ENCODE measurements at places on chromosomes 12 and 14. TPM values are rescaled to one million over a fixed set of nuclear protein-coding genes. Genes with fewer than 3 reads are reported as not detected.

The ADGRD1 gene
- 5.5 TPM for total RNA-seq

DNA sequence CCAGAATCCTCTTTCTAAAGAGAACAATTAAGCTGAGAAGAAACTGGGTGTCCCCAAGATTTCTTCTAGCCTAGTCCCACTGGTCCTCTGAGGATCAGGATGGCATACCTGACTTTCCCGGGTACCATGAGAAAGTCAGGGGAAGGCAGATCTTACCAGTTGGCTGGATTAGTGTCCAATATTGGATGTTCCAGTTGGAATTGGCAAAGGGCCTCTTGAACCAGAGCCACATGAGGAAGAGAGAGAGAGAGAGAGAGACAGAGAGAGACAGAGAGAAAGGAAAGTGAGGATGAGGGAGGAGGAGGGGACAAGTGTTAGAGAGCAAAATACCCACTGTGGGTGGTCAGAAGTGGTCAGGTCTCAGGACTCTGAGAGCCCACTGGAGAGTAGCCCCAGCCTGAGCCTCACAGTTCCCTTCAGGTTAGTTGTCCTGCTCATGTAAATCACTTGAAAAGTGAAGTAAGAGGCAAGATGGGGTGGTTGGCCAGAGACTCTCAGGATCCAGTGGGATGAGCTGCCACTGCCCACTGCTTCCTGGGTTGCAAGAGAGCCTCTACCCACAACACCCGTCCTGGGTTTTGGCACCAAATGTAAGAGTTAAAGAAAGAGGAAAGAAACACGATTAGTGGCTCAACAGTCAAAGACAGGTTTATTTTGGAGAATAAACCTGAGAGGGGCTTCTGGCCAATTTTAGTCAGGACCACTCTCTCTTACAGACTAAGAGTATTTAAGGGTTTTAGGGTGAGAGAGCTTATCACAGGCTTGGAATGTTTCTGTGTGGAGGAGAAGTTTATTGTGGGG lies 28.4 kb upstream of the A2M start:
- H3K4me1 ChIP-seq, result no peaks in the 10 kb centered on the region
- H3K27ac ChIP-seq, result no peak overlapping the region
- peaks cover 10% of the 10 kb centered on the region for H3K36me3 ChIP-seq

The CCDC184 gene
- 1.7 TPM for total RNA-seq

GRCh38 chr14:64778104-64778754 lies 74.0 kb downstream of the PLEKHG3 start:
- no peaks in the 10 kb centered on the region for H3K4me1 ChIP-seq
- no peak overlapping the region for H3K4me3 ChIP-seq
- peaks cover 13% of the 10 kb centered on the region for H3K36me3 ChIP-seq
- H3K27me3 ChIP-seq, result no peaks in the 10 kb centered on the region
- no peak overlapping the region for H3K27ac ChIP-seq
- DNase-seq, result no peak

DNA sequence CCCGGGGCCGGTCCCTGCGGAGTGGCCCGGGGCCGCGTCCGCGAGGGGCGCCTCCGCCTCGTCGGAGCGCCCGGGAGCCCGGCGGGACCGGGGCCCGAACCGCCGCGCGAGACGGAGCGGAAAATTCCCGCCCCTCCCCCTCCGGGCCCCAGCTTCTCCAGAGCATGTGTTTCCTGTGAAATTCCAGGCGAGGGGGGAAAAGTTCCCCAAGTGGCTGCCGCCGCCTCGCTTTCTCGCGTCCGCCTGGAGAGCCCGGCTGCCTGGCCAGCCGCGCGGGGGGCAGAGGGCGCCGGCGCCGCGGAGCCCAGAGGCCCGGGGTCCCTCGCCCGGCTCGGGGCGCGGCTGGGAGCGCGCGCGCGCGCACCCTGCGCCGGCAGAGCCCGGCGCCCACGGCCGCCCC lies 904 bp downstream of the CACNA1C start:
- H3K4me1 ChIP-seq, result peaks cover 53% of the 10 kb centered on the region
- no peak overlapping the region for H3K27ac ChIP-seq
- peaks cover 4% of the 10 kb centered on the region for H3K27me3 ChIP-seq
- DNase-seq, result no peak
- peak overlapping the region; percentile 47 for H3K4me3 ChIP-seq

DNA sequence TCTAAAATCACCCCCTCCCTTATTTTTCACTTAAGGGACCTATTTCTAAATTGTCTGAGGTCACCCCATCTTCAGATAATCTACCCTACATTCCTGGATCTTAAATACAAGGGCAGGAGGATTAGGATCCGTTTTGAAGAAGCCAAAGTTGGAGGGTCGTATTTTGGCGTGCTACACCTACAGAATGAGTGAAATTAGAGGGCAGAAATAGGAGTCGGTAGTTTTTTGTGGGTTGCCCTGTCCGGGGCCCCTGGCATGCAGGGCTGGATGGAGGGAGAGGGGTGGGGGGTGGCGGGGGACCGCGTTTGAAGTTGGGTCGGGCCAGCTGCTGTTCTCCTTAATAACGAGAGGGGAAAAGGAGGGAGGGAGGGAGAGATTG lies 300 bp upstream of the CCND2 start:
- H3K36me3 ChIP-seq, result peaks cover 6% of the 10 kb centered on the region
- H3K4me3 ChIP-seq, result peak overlapping the region; percentile 91
- H3K27me3 ChIP-seq, result peaks cover 12% of the 10 kb centered on the region
- no peak for DNase-seq

The DAZAP2 gene
- 105 TPM for total RNA-seq

- H3K4me3 ChIP-seq, result no peak overlapping the region
- no peaks in the 10 kb centered on the region for H3K27me3 ChIP-seq
- no peak for DNase-seq
These were observed 313.1 kb upstream of the GARIN6 start for GRCh38 chr12:99334285-99335056.

The KIF26A gene
- 20.0 TPM for total RNA-seq

- H3K4me1 ChIP-seq, result peaks cover 16% of the 10 kb centered on the region
- peak overlapping the region; percentile 4 for H3K27ac ChIP-seq
- H3K36me3 ChIP-seq, result no peaks in the 10 kb centered on the region
- H3K4me3 ChIP-seq, result no peak overlapping the region
- DNase-seq, result no peak
These were observed 30.7 kb downstream of the GRIP1 start for GRCh38 chr12:66648033-66648735.

DNA sequence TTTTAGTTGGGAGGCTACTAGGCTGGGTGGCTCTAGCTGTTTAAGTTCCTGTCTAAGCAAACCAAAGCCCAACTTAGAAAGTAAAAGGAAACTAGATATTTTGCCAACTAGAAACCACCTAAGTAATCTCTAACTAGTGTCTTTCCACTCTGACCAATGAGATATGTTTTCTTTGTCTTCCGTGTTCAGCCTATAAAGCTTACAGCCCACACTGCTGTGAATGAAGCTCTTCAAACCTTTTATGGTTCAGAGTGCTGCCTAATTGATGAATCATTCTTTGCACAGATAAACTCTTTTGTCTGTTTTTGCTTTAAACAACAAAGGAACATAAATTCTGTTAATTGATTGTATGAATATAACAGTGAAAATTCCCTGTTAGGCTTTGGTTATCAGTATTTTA lies 66.1 kb downstream of the FUT8 start:
- peaks cover 2% of the 10 kb centered on the region for H3K36me3 ChIP-seq
- peaks cover 19% of the 10 kb centered on the region for H3K4me1 ChIP-seq
- DNase-seq, result no peak
- no peak overlapping the region for H3K4me3 ChIP-seq
- H3K27me3 ChIP-seq, result peaks cover 15% of the 10 kb centered on the region
- H3K27ac ChIP-seq, result no peak overlapping the region

The OLR1 gene
- total RNA-seq, result 1.4 TPM

- no peak overlapping the region for H3K4me3 ChIP-seq
- peaks cover 3% of the 10 kb centered on the region for H3K4me1 ChIP-seq
- H3K27ac ChIP-seq, result no peak overlapping the region
- peaks cover 4% of the 10 kb centered on the region for H3K36me3 ChIP-seq
- peak; percentile 38 for DNase-seq
These were observed 5.3 kb downstream of the B4GALNT1 start for GRCh38 chr12:57627501-57628279.

The IL22 gene
- not detected for total RNA-seq

DNA sequence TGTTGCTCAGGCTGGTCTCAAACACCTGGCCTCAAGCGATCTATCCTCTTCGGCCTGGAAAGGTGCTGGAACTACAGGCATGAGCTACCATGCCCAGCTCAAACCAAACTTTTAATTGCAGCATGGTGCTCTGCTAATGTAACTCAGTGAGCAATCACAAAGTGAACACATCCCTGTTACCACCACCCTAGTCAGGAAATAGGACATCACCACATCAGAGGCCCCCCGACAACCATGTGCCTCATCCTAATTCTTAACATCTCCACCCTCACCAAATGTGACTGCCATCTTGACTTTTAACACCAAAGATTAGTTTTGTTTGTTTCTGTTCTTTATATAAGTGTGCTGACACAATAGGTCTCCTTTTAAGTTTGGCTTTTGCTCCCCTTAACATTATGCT lies 22.8 kb upstream of the SDR39U1 start:
- DNase-seq, result no peak
- H3K27ac ChIP-seq, result no peak overlapping the region
- H3K4me1 ChIP-seq, result no peaks in the 10 kb centered on the region
- no peaks in the 10 kb centered on the region for H3K27me3 ChIP-seq

- H3K27me3 ChIP-seq, result no peaks in the 10 kb centered on the region
- H3K27ac ChIP-seq, result no peak overlapping the region
- peaks cover 16% of the 10 kb centered on the region for H3K4me1 ChIP-seq
- DNase-seq, result no peak
- H3K36me3 ChIP-seq, result no peaks in the 10 kb centered on the region
- H3K4me3 ChIP-seq, result no peak overlapping the region
These were observed 42.3 kb downstream of the FAR2 start for GRCh38 chr12:29191267-29191850.

The KCNMB4 gene
- 14.1 TPM for total RNA-seq

- no peak overlapping the region for H3K27ac ChIP-seq
- DNase-seq, result no peak
- peaks cover 9% of the 10 kb centered on the region for H3K4me1 ChIP-seq
- H3K27me3 ChIP-seq, result no peaks in the 10 kb centered on the region
- no peaks in the 10 kb centered on the region for H3K36me3 ChIP-seq
- no peak overlapping the region for H3K4me3 ChIP-seq
These were observed 116.9 kb downstream of the FGD4 start for GRCh38 chr12:32516230-32516629.

The LRP1-AS gene
- total RNA-seq, result not detected

DNA sequence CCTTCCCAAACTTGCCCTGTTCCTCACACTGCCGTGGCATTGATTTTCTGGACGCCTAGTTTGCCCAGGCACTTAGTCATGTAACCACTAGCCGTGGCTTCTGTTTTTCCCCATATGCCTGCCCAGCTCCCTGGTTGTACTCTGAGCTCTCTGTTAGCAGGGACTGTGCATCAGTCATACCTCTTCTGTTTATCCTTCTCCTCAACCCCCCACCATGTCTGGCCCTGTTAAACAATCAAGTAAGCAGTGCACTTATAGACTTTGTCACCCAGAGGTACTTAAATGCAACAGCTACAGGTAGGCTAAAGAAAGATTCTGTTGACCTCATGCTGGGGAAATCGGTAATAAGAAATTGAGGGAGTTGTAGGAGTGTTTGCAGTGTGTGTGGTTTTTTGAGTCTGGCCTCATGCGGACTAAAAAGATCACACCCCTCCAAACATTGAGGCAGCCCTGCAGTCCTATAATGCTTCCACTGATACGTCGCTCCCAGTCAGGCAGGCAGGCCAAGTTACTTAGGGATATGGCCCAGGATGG lies 17.0 kb downstream of the UBE3B start:
- no peaks in the 10 kb centered on the region for H3K27me3 ChIP-seq
- no peak for DNase-seq
- H3K4me3 ChIP-seq, result no peak overlapping the region
- H3K36me3 ChIP-seq, result peaks cover 54% of the 10 kb centered on the region
- no peak overlapping the region for H3K27ac ChIP-seq
- peaks cover 2% of the 10 kb centered on the region for H3K4me1 ChIP-seq

- no peaks in the 10 kb centered on the region for H3K36me3 ChIP-seq
- no peak for DNase-seq
- peaks cover 60% of the 10 kb centered on the region for H3K27me3 ChIP-seq
- no peak overlapping the region for H3K27ac ChIP-seq
These were observed 27.6 kb upstream of the NOS1 start for GRCh38 chr12:117388951-117389446.

DNA sequence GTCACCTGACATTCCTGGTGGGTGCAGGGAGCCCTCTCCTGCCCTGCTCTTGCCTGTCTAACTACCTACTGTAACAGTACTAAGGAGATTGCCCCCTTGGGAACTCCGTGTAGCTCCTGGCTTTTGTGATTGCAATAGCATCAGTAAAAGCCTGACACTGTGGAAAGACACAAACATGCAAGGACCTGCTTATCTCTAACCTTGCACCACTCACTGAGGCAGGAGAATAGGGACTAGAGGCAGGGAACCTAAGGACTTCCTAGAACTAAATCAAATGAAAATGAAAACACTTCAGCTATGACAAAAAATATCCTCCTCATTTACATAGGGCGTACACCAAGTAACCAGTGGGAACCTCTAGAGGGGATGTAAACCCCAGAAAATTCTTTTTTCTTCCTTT lies 28.5 kb downstream of the TUBA1A start:
- no peak overlapping the region for H3K4me3 ChIP-seq
- no peaks in the 10 kb centered on the region for H3K27me3 ChIP-seq

GRCh38 chr12:100375038-100375735 lies 18.3 kb downstream of the SLC17A8 start:
- DNase-seq, result no peak
- H3K4me1 ChIP-seq, result peaks cover 17% of the 10 kb centered on the region
- no peaks in the 10 kb centered on the region for H3K27me3 ChIP-seq

DNA sequence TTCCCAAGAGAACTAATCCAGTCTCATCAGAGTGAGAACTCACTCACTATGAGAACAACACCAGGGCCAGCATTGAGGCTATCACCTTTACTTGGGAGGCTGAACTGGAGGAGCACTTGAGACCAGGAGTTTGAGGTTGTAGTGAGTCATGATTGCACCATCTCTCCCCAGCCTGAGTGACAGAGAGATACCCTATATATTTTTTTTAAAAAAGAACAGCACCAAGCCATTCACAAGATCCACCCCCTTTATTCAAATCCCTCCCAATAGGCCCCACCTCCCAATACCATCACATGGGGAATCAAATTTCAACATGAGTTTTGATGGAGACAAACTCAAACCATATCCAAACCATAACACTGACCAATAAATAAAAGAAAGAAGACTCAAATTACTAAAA lies 3.7 kb upstream of the TMX1 start:
- no peaks in the 10 kb centered on the region for H3K27me3 ChIP-seq
- H3K4me1 ChIP-seq, result no peaks in the 10 kb centered on the region
- no peak overlapping the region for H3K4me3 ChIP-seq
- no peaks in the 10 kb centered on the region for H3K36me3 ChIP-seq
- no peak for DNase-seq
